ENCODE measurements at places on chromosomes 11 and 22. TPM values are rescaled to one million over a fixed set of nuclear protein-coding genes. Genes with fewer than 3 reads are reported as not detected.

APOA4 gene
- not detected for total RNA-seq

- DNase-seq: no peak
Measured at GRCh38 chr11:111416231-111416960, 37.3 kb upstream of the POU2AF1 start.

- no peak for DNase-seq
Measured at GRCh38 chr22:29901354-29901753, 18.4 kb downstream of the MTMR3 start.

GRCh38 chr11:82118946-82119345 lies 614.7 kb downstream of the FAM181B start:
- DNase-seq: no peak
